ENCODE measurements at places on chromosomes 13 and 19.
A peak's percentile ranks its signal among the peaks of the same experiment; 100 is the strongest.

GRCh38 chr13:36362251-36362650 lies 16.1 kb upstream of the SPART start:
- no peak for DNase-seq

GRCh38 chr13:32205431-32206096 lies 109.6 kb downstream of the ZAR1L start:
- DNase-seq: no peak

- no peak for DNase-seq
These were observed 23.9 kb downstream of the PIBF1 start for GRCh38 chr13:72805676-72806346.

- DNase-seq: no peak
These were observed 2.1 kb downstream of the ACTN4 start for GRCh38 chr19:38649305-38650171.

DNA sequence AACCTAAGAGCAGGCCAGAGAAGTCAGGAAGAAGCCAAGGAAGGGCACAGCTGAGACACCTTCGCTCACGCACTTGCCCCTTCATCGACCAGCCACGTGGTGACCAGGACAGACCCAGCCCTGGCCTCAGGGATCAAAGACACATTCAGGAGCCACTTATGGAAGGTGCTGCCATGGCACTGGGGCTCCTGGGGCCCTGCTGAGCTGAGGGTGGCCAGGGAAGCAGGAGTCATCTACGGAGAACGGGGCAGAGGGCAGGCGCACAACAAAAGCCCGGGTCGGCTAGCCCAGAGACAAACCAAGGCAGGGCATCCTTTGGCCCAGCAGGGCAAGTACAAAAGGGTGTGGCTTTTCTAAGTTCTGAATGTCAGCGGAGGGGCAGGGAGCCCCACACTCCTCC lies 2.3 kb downstream of the PLPP2 start:
- no peak for DNase-seq

DNA sequence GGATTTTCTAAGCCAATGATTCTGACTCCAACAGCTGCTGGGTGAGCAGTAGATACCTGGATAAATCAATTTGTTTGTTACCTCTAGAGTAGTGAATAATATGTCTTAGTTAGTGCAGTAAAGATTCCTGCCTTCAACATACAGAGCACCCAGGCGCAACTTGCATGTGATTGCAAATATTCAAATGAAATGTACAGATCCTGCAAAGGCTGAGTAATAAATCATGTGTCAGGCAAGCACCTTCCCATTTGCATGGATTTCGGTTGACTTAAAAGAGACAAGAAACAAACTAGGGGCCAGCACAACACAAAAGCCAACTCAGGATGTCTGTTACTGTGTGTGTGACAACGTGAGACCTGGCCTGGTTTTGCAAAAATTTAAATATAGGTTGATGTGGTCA lies 79.7 kb downstream of the TNFSF11 start:
- DNase-seq: no peak

DNA sequence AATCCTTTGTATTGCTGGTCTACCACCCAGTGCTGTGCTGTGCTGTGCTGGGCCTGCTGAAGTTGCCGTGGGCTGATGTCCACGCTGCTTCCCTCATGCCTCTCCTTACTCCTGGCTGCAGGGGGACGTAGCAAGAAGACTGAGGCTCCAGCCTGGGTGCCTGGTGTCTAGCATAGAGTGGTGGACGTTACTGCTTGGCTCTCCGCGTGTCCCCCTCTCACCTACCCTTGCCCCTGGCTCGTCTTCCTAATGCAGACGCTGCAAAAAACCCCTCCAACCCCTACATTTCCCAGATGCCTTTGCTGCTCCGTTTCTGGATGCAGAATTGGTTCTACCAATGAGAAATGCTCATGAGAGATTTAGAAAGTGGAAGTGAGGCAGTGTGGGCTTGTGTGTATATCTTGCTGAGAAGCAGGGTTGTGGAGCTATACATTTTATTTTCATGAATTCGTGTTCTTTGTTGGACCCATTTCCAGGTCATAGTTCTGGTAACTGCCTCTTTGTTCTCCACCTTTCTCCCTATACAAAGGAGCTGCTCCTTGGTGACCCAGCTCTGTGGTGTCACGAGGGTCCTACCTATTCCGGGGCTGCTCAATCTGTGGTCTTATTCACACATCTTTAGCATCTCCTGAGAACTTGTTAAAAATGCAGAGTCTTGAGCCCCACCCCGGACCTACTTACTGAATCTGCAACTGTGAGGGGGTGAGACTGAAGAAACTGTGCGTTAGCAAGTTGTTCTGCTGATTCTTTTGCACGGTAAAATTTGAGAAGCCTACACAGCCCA lies 7.9 kb upstream of the DENND1C start:
- no peak for DNase-seq

DNA sequence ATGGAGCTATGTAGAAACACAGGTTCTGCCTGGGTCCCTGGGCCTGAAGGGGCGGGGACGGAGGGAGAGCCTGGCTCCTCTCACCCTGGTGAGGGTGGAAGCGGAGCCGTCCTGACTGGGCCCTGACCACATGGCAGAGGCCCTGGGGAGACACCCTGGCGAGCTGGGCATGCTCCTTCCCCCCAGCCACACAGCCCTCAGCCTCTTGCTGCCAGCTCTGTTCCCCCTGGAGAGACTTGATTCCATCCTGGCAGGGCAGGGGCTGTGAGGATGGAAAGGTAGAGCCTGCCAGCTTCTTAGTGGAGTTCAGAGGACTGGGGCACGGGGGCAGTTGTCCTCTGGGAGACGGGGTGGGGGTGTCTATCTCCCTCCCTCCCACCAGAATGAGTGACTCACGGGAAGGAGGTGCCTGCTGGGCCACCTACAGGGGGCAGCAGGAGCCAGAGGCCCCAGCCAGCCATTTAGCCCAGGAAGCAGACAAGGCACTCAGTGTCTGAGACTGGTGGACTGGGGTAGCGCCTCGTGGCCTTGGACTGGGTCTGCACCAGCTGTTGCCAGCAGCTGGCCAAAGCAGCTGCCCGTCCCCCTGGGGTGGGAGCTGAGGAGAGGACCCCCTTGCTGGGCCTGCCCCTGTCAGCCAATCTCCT lies 22.8 kb upstream of the RNF17 start:
- DNase-seq: no peak

DNA sequence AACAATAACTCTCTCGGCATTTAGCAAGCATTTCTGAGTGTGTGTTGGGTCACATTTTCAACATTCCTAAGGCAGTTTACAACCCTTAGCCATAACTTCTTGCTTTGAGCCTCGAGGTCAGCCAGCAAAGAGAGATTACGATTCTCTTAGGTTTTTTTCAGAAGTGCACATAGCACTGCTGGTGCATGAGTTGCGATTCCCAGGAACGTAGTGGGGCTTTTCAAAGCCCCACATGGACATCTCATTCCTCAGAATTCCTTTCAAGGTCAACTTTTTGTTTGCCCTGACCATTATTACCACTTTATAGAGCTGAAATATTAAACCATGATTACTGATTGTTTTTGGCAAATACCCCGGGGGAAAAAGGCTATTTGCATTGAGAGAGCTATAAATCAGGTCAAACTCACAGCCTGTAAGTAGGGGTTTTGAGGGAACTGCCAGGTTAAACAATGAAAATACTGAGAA lies 705.3 kb downstream of the GPC5 start:
- no peak for DNase-seq

GRCh38 chr13:111213964-111214726 lies 99.0 kb downstream of the ARHGEF7 start:
- DNase-seq: no peak

DNA sequence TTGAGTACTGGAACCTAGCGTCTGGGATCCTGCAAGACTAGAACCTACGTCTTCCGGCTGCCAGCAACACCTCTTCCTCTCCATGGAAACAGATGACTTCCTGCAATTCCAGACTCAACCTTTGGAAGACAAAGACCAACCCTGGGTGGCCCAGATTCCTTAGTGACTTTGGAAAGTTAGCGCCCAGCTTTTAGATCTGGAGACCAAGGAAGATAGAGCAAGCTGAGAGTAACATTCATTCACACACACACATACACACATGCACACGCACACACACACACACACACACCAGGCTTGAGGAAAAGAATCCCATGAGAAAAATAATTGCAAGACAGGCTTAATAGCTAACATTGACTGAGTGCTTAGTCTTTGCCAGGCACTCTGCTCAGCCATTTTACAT lies 788.9 kb downstream of the UQCRFS1 start:
- DNase-seq: no peak

- peak; percentile 80 for DNase-seq
These were observed 21.5 kb downstream of the COLGALT1 start for GRCh38 chr19:17576758-17577456.

DNA sequence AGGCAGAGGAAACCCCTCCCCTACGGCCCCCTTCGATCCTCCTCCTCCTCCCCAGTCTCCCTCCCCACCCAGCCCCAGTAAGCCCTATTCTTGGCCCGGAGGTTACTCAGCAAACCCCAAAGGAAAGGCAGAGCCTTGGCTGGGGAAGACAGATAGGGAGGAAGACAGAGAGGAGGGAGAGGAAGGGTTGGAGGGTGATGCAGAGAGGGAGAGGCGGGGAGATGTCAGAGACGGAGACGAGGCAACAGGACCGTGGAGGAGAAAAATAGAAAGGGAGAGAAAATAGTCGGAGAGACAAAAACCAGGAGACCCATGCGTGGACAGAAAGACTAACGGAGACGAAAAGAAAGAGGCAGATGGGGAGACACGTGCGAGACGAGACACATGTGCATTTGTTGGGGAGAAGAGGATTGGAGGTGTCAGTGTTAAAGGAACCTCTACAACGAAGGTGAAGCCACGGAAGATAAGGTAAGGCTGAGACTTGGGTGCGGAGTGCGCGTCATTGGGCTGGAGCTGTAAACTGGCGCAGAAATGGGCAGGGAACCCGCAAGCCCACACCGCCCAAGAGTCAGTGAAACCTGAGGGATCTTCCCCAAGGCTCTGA lies 2.9 kb downstream of the TGFB1 start:
- no peak for DNase-seq

DNA sequence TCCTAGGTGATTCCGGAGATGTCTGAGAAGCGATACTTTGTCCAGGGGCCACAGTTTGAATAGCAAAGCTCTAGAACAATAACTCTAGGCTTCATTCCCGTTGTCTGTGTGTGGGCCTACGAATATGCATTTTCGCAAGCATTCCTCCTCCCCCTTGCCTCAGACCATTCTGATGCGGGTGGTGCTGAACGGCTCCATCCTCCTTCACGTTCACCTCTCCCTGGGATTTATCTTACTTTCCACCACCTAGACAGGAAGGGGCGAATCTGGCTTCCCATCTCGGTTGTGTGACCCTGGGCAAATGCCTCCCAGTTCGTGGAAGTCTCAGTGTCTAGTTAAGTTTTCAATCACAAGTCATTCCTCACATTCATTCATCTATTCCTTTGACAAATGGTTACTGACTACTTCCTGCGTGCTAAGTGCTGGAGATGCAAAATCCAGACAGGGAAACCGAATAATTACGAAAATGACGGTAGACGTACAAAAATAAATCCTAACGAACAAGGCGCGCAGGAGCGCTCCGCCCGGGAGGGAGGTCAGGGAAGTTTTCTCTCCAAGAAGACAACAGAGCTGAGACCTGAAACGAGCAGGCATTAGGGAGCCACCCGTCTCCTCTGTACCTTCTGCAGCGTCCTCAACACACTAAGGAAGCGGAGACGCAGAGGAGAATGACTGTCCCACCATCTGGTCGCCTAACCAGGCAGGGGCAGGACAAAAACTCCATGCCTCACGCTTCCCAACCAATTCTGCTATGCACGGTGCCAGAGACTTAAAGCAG lies 1.3 kb upstream of the CNOT3 start:
- DNase-seq: no peak

DNA sequence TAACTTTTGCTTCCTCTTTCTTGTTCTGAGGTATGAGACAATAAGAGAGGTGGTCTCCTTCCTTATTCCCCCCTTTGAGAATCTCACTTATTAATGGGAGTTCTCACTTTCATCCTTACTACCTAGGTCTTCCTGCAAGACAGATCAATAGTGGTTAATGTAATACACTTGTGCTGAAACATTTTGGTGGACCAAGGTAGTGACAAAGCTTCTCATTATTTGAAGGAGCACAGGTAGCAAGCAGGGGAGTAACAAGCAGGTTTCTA lies 17.9 kb downstream of the ZNF700 start:
- no peak for DNase-seq

- DNase-seq: no peak
These were observed 12.1 kb upstream of the IGFL4 start for GRCh38 chr19:46052896-46053295.

- peak; percentile 100 for DNase-seq
These were observed 770 bp downstream of the SERTAD3 start for GRCh38 chr19:40443131-40443999.

All from right hindlimb (tissue), 1 donor.